ENCODE measurements at places on chromosomes 7 and 10. TPM values are rescaled to one million over a fixed set of nuclear protein-coding genes. Genes with fewer than 3 reads are reported as not detected.

CRPPA gene
- total RNA-seq = 0.85 TPM

CRYGN gene
- not detected for total RNA-seq

NRCAM gene
- total RNA-seq = 1.1 TPM

POLR3A gene
- 14.0 TPM for total RNA-seq

OR2A42 gene
- total RNA-seq = not detected

EBLN1 gene
- not detected for total RNA-seq

SFTPA1 gene
- not detected for total RNA-seq

CALCR gene
- not detected for total RNA-seq

RAB18 gene
- total RNA-seq = 38.4 TPM

TLL2 gene
- total RNA-seq = 0.09 TPM
